GM04504 (cell line): ENCODE measurements at places on chromosomes 1 and 21.

DNA sequence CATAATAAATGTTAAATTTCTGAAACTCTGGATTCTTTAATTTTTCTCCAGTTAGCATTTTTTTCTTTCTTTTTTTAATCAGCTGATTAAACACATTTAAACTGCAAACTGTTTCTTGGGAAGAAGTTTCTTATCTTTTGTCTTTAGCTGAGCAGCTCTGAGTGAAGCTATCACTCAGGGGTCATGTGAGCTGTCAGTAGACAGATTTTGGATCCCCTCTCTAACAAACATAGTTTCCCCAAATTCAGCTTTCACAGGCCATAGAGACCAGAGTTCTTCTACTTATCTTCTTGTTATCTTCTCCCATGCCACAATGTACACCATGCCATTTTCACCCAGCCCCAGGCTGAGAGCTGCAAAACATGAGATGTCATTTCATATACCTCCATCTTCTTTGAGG is 148.9 kb downstream of the CDC42BPA start:
- DNase-seq = no peak

- DNase-seq = no peak
Measured at GRCh38 chr1:110620686-110621085, 14.5 kb upstream of the KCNA2 start.

DNA sequence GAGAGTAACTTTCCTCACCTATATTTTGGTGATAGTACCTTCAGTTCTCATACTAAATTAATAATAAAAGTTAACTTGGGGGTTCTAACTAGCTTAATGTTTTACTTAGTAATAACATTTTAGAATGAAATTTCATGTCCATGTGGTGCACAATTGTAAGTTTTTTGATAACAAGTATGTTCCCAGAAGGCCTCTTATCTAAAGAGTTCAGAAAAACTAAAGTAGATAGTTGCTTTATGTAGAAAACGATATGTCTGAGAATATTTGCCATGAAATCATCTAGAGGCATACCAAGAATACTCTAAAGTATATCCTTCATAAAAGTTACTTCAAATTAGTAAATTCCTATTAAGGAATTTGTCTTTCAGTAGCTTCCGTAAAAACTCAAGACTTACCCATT is 10.2 kb upstream of the ADCY10 start:
- no peak for DNase-seq

- no peak for DNase-seq
Measured at GRCh38 chr1:233689017-233689747, 75.3 kb downstream of the KCNK1 start.

DNA sequence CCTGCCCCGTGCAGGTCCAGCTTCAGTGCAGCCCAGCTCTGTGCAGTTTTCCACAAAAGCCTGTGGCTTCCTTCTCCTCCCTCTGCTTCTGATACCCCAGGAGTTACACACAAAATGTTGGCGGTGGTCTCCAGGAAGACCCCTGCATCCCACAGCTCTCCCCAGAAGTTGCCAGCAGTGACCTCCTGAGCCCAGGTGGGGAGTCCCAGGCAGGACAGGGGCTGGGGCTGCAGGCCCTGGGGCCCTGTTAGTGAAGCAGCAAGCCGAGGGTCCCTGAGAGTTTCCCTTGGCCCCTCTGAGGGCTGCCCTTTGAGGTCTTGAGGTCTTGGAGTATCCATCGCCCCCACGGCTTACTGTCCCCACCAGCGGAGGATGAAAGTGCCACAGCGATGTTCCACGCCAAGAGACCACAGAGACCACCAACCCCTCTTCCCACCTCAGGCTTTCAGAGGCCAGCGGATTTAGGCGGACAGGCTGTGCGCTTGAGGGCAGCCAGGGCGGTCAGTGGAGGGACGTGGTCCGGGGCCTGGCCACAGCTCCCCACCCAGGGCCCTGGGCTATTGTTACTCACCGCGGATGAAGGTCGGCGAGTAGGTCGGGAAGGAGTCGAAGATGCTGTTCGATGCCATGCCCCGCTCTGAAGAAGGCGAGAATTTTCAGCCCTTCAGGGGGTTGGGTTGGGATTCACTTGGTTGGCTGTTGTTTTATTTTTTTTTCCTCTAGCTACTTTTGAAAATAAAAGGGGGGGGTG is 34.0 kb upstream of the RUNX3 start:
- no peak for DNase-seq

DNA sequence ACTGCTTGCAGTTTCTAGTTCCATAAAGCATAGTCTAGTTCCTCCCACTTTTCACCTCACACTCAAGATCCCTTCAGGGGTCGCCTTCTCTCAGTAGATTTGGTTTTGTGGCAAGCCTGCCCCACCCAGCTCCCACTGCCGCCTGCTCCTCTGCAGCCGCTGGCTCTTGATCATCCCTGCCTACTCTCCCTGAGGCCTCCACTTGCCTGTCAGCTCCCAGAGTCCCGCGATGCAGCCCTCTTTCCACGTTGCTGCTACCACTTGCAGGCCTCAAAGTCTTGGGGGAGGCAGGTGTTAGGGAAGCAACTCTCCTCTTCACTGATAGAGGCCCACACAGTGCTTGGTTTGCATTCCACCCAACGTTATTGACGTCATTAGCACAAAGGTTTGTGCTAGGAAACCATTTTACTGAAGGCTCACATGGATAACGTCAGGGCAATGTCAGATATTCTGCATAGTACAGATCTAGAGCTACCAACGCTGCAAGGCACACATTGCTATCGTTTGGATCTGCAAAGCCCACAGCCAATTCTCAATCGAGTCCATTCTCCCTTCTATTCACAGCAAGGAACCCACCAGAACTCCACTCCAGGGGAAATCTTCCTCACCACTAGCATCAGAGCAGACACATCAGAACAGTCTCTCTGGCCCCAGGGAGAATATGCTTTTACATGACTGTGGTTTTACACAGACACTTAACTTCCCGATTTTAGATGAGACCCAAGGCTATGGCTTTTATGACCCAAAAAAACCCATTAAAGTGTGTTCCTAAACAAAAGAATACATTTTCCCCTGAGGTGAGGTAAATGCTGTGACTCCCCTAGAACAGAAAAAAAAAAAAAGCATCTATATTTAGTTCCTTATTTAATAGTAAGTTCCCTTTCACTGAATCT is 519.5 kb upstream of the CAMK1G start:
- no peak for DNase-seq

- no peak for DNase-seq
Measured at GRCh38 chr1:75785320-75785982, 605 bp upstream of the RABGGTB start.

DNA sequence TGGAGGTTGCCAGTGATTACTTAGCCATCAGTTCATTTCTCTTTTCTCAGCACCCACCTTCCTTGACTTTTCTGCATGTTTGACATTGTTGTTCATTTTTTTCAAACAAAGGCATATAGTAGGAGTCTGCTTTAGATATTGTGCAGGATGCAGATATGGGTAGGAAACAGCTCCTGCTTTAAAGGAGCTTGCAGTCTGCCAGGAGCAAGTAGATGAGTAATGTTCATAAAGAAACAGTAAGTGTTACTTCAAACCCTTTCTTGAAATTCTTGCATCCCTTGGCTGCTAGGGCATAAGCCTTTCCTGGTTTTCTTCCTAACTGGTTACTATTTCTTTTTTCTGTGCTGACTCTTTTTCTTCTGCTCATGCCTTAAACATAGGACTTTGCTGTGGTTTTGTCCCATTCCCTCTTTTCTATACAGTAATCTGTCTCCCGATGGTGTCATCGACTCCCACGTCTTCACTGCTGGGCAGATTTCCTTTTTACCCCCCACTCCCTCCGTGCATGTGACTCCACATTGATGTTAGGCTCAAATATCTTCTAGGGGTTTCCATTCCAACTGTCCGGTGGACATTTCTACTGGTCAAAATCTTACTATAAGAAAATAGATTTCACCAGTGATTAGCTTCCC is 20.4 kb downstream of the PTGFRN start:
- no peak for DNase-seq

DNA sequence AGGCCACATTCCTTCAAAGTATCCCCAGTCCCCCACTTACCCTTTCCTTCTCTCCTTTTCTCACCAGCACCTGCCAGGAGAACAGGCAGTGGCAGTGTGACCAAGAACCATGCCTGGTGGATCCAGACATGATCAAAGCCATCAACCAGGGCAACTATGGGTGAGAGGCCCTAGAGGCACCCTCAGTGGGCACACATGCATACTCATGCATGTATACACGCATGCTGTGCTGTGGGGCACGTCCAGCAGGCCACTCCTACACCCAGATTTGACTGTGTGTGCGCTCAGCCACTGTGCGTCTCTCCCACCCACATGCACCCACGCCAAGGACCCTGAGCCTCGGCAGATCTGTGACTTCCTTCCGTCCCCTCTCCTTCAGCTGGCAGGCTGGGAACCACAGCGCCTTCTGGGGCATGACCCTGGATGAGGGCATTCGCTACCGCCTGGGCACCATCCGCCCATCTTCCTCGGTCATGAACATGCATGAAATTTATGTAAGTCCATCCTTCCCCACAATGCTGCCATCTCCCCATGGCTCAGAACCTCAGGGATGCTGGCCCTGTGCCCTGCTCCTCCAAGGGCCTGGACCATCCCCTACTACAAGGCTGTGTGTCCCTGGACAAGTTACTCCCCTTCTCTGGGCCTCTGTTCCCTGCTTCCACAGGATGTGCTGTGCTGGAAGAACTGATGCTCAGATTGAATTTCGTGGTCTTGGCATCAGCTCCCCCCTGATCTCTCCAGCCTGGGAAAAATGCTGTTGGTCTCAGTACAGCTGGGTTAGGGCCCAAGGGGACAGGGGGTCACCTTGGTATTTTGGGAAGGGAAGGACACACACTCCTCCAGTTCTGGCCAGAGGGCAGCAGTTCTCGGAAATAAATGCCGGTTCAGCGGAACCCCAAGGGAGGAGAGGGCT is 7.0 kb downstream of the TINAGL1 start:
- no peak for DNase-seq

- DNase-seq = no peak
Measured at GRCh38 chr1:117710710-117711109, 104.9 kb downstream of the TENT5C start.

DNA sequence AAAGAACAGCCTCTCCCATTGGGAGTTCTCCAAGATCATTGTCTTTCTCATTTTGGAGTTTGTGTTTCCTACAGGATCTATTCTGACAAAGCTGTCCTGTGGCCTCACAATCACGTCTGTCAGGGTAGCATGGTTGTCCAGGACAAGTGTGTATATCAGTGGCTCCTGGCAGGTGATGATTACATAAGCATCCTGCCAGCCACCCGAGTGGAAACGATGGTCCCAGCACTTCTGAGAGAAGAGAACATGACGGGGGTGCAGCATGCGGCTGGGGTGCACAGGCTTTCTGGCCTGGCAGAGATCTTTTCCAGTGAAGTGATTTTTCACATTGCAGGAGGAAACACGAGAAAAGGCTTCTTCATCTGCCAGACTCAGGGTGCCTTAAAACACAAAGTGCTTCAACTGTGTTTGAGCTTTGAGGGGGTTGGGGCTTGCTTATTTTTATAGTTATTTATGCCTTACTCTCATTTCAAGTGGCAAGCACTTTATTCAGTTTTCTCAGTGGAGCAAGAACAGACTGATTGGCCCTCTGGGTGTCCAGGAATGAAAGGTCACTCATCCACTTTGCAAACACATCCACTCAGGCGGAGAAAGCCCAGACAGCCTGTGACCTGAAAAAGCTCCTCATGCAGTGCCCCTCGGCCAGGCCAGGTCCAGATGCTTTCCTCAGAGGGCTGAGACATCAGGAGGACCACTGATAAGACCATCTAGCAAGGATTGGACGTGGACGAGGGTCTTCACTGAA is 186.0 kb downstream of the DUSP10 start:
- DNase-seq = no peak

GRCh38 chr1:243346016-243346415 is 90.2 kb downstream of the SDCCAG8 start:
- DNase-seq = no peak

- peak; percentile 23 for DNase-seq
Measured at GRCh38 chr1:219837274-219837993, 90.9 kb downstream of the SLC30A10 start.

DNA sequence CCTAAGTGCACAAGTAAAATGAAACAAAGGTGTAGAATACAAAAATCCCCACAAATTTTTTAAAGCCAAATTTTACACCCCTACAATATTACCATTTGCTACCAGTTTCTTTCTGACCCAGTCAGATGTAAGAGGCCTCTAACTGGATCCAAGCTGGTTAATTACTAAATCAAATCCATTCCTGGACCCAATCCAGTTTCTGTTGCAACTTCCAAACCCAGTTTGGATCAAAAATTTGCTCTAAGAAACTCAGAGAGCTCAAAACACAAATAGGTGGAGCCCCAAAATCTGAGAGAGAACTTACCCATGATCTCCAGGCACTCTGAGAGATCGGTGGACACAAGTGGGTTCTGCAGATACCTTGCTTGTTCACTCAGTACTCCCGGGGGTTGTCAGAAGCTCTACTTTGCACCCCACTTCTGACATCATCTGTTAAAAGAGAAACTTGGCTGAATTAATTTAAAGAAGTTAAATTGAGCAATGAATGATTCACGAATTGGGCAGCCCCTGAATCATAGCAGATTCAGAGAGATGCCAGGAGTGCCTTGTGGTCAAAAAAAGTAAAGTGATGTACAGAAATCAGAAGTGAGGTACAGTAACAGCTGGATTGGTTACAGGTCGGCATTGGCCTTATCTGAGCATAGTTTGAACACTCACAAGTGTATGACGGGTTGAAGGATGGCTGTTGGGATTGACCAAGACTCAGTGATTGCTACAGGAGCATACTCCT is 448.0 kb downstream of the KCNT2 start:
- peak; percentile 25 for DNase-seq

DNA sequence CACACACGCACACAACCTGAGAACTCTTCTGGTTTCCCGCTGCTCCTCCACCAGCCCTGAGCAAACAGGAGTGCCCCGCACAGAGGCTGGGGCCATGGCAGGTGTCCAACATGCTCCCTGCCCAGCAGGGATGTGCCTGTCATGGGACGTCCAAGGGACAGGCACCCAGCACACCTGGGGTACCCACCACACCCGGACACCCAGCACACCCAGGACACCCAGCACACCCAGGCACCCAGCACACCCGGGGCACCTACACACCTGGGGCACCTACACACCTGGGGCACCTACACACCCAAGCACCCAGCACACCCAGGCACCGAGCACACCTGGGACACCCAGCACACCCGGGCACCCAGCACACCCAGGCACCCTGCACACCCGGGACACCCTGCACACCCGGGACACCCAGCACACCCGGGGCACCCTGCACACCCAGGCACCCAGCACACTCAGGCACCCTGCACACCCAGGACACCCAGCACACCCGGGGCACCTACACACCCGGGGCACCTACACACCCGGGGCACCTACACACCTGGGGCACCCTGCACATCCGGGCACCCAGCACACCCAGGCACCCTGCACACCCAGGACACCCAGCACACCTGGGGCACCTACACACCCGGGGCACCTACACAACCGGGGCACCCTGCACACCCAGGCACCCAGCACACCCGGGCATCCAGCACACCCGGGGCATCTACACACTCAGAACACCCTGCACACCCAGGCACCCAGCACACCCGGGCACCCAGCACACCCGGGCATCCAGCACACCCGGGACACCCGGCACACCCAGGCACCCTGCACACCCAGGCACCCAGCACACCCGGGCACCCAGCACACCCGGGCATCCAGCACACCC is 37.9 kb downstream of the UBE2G2 start:
- no peak for DNase-seq
